Stimulated activated CD8-positive, alpha-beta memory T cell treated with anti-CD3 and anti-CD28 coated beads, Interleukin-15, amount 100 ng/mL, for 4 hours (primary cell): ENCODE measurements at places on chromosomes 3 and 15.

GRCh38 chr15:96337365-96338023, 7.0 kb downstream of the NR2F2 start:
- DNase-seq = no peak

DNA sequence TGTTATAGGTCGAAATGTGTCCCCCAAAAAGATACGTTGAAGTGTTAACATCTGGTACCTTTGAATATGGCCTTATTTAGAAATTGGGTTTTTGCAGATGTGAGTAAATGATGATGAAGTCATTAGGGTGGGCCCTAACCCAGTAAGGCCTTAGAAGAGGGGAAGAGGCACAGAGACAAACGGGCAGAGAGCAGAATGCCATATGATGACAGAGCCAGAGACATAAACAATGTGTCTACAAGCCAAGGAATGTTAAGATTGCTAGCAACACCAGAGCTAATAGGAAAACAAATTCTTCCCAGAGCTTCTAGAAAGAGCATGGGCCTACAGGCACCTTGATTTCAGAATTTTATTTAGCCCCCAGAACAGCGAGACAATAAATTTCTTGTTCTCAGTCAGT, 693.1 kb upstream of the NECTIN3 start:
- no peak for DNase-seq

DNA sequence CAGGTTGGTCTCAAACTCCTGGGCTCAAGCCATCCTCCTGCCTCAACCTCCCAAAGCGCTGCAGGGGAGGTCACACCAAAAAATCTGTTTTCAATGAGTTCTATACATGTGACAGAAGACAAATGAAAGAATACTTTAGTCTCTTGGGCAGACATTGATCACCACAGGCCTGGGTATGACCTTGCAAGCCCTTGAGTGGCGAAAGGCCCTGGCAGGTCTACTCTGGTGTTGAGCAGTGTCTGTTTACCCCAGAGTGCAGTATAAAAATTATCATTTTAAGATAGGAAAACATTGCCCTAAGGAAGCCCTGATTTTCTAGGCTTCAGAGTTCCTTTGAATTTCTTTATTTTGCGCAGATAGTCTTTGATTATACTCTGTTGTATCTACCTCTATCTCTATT, 61.6 kb upstream of the GBE1 start:
- no peak for DNase-seq

DNA sequence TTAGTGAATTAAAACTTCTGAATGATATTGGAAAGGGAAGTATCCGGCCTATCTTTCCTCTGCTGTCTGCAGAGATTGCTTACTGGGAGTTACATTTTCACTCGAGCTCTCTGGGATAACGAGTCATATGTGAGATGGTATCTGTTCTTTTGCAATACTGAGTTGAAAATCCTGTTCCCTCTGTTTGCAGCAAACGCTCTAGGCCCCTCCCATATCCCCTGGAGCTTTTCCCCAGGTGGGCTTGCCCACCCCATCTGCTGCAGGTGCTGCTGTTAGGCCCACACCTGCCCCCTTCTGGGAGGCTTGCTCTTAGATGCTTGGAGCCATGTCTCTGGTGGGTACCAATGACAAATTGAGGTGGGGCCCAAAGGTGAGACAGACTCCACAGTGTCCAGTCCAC, 42.7 kb upstream of the MTMR10 start:
- DNase-seq = no peak

DNA sequence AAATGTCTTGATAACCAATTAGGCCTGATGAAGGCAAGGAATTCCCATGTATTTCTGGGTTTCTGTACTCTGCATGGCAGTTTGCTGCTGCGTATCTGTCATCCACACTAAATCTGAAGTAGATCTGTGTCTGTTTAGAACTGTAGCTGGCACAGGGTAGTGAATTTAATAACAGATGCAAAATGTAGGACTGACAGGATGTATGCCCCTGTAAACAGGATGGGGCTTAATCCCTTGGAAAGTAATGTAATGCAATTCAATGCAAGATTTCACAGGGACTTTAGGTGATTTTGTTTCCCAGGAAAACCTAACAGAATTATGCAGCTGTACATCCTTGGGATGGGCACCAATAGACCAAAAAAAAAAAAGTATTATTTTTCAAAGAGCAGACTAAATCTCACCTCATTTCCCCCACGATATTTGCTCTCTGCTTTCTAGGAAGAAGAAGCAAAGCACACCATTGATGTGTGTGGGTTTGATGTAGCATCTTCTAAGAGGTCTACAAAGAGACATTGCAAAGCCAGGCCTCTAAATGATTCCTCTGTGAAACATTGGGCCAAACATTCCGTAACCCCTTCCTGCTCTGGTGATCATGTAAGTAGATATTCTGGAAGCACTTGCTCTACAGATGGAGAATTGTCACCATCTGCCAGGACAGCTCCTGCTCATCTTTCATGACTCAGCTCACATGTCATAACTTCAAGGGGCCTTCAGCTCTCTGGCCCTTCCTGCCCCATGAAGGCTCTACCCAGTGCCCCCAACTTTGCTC, 464.3 kb upstream of the RGMA start:
- DNase-seq = no peak

- no peak for DNase-seq
Observed at GRCh38 chr15:74425630-74426029, 8.1 kb downstream of the SEMA7A start.

DNA sequence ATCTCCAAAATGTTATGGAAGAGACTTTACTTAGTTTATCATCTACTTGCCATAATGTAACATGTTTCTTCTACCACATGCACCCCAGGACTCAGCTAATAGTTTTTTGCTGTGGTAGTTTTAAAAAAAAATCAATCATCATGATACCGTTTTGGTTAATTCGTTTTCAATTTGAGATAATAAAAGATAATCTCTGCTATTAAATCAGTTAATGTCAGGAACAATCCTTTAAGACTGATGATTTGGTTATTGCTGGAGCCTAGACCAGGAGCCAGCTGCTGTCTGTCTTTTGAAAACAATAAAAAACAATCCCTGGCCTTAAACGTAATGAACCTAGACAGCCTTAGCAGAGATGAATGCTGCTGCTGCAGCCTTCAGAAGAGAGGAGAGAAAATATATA, 403.7 kb downstream of the OXSM start:
- DNase-seq = no peak

DNA sequence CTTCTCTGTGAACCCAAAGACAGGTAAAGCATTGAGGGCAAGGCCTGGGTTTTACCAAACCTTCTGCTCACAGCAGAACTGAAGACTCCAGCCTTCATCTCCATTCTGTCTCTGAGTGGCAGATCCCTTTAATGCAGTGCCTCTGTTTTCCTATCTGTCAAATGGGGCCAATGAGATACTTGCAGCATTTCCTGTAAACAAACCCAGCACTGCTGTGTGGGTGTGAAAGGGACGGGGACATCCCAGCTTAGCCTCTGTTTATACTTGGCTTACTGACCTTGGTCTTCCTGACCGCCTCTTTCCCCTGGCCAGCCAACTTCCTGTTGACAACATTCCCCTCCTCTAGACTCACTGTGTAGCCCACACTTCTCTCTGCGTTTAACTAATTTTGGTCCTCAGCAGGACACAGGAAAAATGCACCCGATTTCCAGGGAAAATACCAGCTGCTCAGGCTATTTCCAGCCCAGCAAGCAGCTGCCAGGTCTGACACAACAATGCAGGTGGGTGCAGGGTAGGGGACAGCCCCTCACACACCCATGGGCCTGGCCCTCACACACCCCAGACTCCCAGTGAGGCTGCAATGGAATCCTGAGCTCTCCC, 105.9 kb upstream of the HERC1 start:
- DNase-seq = no peak

- DNase-seq = no peak
Observed at GRCh38 chr3:14138109-14138877, 13.4 kb downstream of the TMEM43 start.

GRCh38 chr15:56175788-56176187, 67.9 kb downstream of the RFX7 start:
- DNase-seq = no peak

DNA sequence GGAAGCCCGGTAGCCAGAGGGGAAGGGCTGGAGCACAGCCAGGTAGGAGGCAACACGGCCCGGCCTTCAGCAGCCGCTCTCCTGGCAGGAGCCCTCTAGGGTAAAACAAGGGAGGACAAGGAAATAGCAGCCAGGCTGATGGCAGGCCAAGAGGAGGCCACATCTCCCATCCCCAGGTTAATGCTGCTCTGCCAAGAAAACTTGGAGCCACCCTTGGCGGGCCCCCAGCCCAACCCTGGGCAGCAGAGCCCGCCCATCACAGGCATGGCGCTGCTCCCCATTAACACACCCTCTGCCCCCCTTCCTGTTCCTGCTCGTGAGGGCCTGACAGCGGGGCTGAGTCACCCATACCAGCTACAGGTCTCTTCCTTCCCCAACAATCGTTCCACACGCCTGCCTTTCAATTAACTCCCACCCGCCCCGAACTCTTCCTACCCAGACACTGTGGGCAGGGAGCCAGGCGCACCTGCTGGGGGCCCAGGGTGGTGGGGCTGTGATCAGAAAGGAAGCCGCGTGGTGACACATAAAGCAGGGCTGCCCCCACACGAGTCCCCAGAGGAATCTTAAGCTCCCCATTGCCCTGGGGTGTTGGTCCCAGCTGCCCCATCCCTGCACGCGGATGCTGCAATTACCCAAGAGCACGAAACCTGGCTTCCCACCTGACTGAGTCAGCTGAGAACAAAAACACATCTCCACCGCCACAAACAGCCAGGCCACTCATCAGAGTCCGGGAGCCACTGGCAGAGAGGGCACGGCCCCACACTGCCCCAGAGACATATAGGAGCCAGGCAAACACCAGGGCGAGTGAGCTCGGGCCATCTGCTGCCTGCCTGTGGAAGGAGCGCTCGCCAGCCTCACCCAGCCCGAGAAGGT, at the start of gene C15orf62:
Gene C15orf62 (plus strand): TSS at position 707 of the 873 bp plus-strand sequence. CDS start 516 bp downstream, outside the sequence.
- DNase-seq = peak; percentile 66

- DNase-seq = no peak
Observed at GRCh38 chr15:92409006-92409405, 15.3 kb downstream of the ST8SIA2 start.

- DNase-seq = no peak
Observed at GRCh38 chr15:59594493-59594942, 17.1 kb upstream of the GCNT3 start.

DNA sequence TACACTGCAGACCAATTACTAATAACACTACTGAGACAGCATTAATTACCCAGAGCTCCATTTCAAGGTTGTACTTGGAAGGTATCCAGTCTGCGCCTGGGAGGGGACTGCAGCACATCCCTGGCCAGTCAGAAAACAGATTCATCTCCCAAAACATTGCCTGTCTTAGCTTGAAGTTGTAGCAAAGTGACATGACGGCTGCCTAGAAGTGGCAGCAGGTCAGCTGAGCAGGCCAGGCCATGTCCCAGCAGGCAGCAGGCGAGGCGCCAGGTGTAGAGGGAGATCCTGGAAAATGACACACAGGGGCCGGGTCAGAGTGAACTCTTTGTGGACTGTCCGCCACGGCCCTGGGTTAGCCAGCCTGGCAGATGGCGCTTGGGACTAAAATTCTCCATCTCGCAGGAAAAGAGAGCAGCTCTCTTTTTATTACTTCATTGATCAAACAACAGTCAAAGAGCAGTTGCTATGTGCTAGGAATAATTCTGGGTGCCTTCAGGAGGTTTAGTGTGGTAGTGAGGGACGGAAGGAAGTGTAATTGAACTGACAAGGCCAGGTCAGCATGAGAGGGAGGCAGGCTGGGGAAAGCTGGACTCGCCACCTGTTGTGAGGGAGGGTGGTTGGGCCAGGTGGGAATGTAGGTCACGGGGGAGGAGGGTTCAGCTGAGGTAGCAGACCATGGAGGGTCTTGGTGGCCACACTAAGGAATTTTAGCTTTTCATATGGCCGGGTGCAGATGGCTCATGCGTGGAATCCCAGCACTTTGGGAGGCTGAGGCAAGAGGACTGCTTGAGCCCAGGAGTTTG, 1.3 kb upstream of the MAP6D1 start:
- no peak for DNase-seq

GRCh38 chr3:165491487-165491886, 295.3 kb upstream of the SLITRK3 start:
- DNase-seq = no peak
